Mucosa of gallbladder (tissue), 1 donor: ENCODE measurements at places on chromosomes 11 and 22.

DNA sequence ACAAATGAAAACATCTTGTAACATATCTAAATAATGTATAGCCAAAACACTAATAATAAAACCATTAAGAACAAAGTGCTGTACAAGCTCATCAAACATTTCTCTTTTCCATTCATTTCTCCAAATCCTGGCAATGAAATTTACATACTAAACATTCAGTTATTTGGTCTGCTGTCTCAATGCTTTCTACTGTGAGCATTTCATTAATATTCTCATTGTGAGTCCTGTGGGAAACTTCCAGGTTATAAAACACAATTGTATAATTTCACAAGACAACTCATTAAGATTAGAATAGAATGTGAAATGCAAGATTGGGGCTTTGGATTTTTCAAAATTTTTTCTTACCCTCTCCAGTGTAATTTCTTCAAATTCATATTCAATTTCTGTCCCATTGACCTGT is 876.9 kb upstream of the CCDC90B start:
- no peak for DNase-seq

- no peak for DNase-seq
Measured at GRCh38 chr11:79397252-79397651, 43.6 kb downstream of the TENM4 start.

GRCh38 chr11:73359930-73360742 is 16.1 kb upstream of the RELT start:
- no peak for DNase-seq

GRCh38 chr11:86346513-86346912 is 28.2 kb upstream of the CCDC81 start:
- DNase-seq, result no peak

- DNase-seq, result no peak
Measured at GRCh38 chr11:61010466-61011228, 39.2 kb downstream of the CD6 start.
